ENCODE measurements at places on chromosomes 4 and X.
A peak's percentile ranks its signal among the peaks of the same experiment; 100 is the strongest.

- DNase-seq = no peak
Observed at GRCh38 chrX:129932821-129933321, 26.9 kb downstream of the UTP14A start.

GRCh38 chrX:10189317-10190268 is 32.8 kb downstream of the CLCN4 start:
- DNase-seq = peak; percentile 63

- no peak for DNase-seq
Observed at GRCh38 chr4:136337216-136337615, 1195.1 kb downstream of the PCDH18 start.

DNA sequence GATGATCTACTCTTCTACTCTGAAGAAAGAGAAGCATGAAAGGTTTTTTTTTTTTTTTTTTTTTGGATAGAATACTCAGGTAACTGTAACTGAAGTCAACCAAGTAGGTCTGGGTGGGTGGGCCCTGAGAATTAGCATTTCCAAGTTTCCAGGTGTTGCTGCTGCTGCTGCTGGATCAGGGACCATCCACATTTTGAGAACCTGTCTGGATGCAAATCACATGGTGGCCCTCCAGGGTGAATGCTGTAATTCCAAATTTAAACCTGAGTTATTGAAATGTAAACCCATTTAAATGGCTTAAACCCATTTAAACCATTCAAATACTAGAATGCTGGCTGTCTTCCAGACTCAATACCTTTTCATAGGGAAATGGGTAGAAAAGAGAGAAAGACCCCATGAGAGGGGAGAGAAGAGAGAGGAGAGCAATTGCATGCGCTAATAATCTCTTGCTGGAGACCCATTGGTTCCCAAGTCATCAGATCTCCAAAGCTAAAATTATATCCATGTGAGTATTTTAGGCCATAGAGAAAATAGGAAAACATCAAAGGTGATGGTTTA is 17.6 kb downstream of the SUPT20HL1 start:
- no peak for DNase-seq

- no peak for DNase-seq
Observed at GRCh38 chr4:27524224-27524623, 663.6 kb downstream of the STIM2 start.

- no peak for DNase-seq
Observed at GRCh38 chr4:137638934-137639333, 106.6 kb upstream of the PCDH18 start.

GRCh38 chrX:45011131-45011530 is 138.1 kb downstream of the KDM6A start:
- no peak for DNase-seq

GRCh38 chr4:59161249-59161648 is 2038.9 kb upstream of the ADGRL3 start:
- no peak for DNase-seq

- no peak for DNase-seq
Observed at GRCh38 chr4:53961351-53961750, 103.1 kb downstream of the CHIC2 start.

GRCh38 chr4:76733068-76733771 is 164.7 kb downstream of the SOWAHB start:
- DNase-seq = no peak

DNA sequence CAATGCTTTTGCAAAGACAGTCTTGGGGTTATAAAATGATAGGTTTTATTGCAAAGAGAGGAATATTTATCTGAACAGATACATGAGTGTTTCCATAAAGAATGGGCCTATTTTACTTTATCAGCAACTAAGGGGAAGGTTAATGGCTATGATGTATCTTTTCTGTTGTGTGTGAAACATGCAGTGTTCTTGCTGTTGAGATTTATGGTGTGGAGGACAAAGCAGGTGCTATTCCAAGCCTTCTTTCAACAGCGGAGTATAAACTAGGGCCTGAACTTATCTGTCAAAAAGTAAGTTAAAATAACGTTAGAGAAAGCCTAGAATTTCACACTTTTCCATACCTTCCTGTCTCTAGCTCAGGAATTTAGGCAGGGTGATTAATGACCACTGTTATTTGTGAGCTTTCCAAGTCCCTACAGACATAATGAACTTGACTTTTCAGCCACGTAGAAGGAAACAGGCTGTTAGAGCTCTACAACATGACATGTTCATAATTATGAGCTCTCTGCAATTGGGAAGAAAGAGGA is 411.4 kb downstream of the IL1RAPL1 start:
- DNase-seq = no peak

GRCh38 chr4:107213880-107214279 is 177.8 kb upstream of the DKK2 start:
- DNase-seq = no peak

DNA sequence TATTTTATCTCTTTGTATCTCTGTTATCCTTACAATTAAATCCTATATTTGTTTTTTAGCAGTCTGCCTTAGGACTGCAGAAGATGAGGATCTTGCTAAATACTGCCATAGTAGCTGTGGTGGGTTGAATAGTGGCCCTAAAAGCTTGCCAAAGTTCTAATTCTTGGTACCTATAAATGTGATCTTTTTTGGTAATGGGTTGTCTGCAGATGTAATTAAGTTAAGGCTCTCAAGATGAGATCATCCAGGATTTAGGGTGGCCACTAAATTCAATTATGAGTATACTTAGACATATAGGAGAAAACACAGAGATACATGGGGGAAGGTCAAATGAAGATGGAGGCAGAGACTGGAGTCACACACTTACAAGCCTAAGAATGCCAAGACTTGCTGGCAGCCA is 1753.7 kb downstream of the RPA4 start:
- no peak for DNase-seq

- DNase-seq = no peak
Observed at GRCh38 chr4:118974758-118975157, 86.1 kb downstream of the SYNPO2 start.

GRCh38 chr4:169626331-169627282 is 6.2 kb downstream of the CLCN3 start:
- no peak for DNase-seq

DNA sequence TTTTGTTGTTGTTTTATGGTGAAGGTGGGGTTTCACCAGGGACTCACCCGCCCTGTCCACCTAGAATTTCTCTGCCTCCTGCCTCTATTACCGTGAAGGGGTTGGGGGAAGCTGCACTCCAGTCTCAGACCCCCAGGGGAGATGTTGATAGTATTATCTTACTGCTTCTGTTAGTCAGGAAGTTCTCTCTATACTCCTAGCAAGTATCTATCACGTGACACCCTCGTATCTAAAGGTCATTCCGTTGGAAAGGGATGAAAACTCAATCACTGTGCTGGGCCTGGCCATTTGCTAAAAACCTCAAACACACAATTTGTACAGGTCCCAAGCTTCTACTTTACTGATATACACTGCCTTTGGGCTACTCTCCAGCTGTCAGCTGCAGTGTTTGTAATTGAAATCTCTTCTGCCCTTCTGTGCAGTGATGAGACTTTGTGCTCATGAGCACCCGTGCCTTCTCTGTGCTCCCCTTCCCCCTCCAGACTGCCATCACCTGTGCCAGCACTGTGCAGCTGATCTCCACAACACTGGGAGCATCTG is 188.5 kb upstream of the ANXA3 start:
- DNase-seq = no peak

- peak; percentile 14 for DNase-seq
Observed at GRCh38 chr4:140309124-140309870, 64.1 kb upstream of the SCOC start.

- DNase-seq = no peak
Observed at GRCh38 chr4:155692361-155692760, 25.7 kb downstream of the GUCY1A1 start.

- DNase-seq = no peak
Observed at GRCh38 chr4:74451214-74451661, 6.3 kb downstream of the AREG start.

DNA sequence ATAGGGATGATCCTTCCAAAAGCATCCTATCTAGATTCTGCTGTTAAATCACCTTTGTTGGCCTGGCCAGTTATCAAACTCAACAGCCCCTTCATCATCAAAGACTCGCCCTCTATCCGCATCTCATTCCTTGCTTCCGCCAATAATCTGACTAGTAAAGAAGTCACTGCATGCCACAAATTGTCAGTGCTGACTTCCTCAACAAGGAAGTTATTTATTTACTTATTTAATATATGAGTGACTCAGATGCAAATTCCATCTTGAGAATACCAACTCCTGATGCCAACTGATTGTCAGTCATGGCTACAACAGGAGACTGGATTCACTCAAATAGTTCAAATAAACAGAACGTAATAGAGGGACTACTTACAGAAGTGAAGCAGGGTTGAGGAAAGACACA is 283.8 kb downstream of the TRIML1 start:
- DNase-seq = no peak

DNA sequence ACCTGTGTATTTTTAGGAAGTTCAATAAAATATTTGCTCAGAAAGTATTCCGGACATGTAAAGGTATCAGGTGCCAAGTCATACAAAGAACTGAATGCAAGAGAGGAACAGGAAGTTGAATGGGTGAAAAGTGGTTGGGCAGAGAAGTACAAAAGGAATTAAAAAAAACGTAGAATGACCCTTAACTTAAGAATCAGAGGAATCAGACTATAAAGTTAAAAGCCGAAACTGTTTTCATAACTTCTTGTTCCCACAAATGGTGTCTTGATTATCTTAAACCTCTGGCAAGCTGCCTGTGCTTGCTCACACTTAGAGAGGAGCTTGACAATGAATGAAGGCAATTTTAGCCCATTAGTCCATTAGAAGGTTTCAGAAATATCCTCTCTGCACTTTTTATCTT is 81.6 kb upstream of the HHIP start:
- no peak for DNase-seq

GRCh38 chrX:23317799-23318724 is 16.6 kb upstream of the PTCHD1 start:
- peak; percentile 0 for DNase-seq

DNA sequence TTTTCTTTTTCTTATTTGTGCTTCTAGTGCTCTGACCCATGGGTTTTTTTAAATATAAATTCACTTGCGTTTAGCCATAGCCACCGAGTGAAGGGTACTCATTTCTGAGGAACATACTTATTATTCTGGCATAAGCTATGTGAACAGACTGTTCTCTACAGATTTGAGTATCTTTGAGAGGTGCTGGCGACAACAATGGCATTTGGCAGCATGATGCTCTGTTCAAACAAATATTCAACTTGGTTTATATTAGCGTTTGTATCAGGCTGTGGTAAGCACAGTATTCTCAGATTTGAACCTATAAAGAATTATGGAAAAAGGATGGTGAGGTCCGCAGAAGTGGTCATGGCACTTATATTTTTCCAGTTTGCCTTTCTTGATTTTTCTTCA is 108.7 kb upstream of the LIMCH1 start:
- no peak for DNase-seq

GRCh38 chr4:102343964-102344519 is 1.2 kb downstream of the SLC39A8 start:
- no peak for DNase-seq

DNA sequence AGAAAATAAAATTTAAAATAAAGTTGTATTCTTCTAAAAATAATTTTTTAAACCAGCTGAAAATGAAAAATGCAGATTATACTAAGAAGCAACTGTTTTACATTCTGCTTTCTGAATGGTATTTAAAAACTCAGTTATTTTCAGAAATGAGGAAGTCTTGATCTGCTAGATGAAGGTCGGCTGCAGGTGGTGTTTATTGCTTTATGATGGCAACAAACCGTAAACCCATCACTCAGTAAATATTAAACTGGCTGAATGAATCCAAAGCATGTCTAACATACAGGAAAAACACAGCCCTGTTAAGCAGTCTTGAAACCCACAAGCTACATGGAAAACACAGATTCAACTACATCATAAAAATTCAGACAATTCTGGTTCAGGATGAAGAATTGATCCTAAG is 29.3 kb downstream of the DYNLT3 start:
- DNase-seq = no peak

GRCh38 chr4:8173492-8174242 is 15.1 kb upstream of the ABLIM2 start:
- DNase-seq = no peak

- DNase-seq = no peak
Observed at GRCh38 chr4:16083241-16084191, at the start of gene PROM1. Gene PROM1 (minus strand): TSS chr4:16084023. CDS start chr4:16075906, 8,117 bp downstream.

DNA sequence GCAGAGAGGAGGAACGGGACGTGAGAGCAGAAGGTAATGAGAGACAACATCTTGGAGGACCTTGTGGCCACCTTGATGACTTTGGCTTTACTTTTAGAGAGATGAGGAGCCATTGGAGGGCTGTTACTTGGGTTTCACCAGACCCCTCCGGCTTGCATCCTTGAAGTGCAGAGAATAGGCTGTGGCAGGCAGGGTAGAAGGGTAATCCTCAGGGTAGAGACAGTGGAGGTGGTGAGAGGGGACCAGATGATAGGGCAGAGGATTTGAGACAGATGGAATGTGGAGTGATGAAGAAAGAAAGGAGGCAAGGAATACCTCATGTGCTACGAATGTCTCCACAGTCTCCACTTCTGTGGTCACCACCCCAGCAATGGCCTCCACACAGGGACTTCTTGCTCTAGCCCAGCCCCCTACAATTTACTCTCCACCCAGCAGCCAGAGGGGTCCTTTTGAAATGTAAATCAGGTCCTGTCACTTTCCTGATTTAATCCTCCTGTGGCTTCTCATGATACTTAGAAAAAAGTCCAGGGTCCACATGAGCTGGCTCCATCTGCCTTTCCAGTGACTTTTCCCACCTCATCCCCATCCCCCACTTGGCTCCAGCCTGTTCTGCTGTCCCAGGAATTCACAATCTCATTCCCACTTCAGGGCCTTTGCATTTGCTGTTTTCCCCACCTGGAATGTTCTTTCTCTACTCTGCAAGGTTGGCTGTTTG is 115.0 kb downstream of the PJA1 start:
- no peak for DNase-seq

DNA sequence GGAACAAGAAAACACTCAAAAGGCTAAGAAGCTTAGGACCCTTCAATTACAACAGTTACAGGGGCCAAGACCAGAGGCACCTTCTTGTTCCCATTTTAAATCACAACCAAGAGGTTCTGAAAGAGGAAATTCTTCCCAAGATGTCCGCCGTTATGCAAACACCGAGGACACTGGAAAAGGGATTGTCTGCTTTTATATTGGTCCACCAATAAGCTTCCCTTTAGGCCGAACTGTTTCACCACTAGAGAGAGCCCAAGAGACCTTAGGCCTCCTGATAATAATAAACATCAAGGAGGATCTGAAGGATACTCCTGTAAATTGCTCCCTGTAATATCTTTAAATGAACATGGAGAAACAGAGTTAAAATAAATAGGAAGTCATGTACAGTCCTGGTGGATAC is 92.6 kb upstream of the NLRP2B start:
- peak; percentile 12 for DNase-seq

GRCh38 chr4:11404431-11404830 is 24.3 kb downstream of the HS3ST1 start:
- no peak for DNase-seq

DNA sequence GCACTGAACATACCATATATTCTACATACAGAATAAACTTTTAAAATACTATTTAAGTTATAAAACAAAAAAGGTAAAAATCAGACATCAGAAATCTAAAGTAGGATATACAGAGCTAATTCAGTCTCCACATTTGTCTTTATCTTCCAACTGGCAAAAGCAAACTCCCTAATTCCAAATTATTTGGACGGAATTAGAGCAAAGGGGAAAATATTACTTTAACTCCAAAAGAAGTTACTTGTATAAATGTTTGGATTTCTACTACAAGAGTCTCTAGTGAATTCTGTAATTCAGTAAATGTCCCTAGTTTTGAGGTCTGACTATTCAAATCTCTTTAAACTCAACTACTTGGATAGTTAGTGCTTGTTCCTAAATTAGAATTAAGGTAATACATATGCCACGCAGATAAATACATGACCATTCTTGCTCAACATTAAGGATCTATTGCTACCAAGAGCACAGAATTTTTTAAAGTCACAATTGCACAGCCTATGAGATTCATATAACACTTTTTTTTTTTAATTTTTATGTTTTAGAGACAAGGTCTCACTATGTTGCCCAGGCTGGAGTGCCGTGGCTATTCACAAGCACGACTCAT is 7.3 kb downstream of the ZNF280C start:
- no peak for DNase-seq

All from SHP77 (cell line).